ENCODE measurements at places on chromosomes 6 and 20.

GRCh38 chr20:62286493-62287064 lies 16.2 kb upstream of the ADRM1 start:
- no peak for DNase-seq

DNA sequence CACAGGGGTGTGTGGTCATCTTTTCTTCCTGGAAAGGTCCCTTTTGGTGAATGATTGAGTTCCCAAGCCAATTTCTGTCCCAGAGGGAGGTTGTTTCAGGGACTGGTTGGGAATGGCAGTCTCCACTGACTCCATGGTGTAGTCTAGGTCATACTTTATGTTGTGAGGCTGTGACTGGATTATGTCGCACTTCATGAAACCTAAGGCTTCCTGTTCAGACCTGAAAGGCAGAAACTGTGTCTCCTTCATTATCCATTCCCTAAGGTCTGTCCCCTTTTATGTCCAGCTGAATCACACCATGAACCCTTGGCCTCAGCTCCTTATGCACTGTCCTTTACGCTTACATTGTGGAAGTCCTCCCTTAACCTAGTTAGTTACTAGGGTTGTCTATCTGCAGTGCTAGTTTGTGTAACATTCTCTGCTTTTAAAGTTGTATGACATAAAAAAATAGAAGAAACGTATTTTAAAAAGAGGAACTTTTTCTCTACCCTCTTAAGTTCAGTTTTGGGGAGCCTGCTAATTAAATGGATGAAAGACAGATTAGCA lies 191.3 kb downstream of the JARID2 start:
- DNase-seq = no peak

DNA sequence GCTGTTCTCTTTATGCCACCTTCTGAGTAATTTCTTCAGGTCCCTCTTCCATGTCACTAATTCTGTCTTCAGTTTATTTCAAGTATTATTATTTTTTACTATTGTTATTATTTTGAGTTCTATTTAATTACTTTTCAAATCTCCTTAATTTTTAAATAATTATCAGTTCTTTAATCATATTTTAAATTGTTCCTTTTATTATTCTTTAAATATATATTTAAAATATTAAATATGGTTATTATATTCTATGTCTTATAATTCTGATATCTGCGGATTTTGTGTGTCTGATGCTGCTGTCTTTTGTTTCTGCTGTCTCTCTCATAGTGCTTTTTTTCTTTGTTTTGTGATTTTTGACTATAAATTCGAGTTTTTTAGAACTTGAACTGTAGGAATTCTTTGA lies 2.2 kb downstream of the POLR1H start:
- DNase-seq = no peak

- DNase-seq = no peak
These were observed 168.4 kb downstream of the CARMIL1 start for GRCh38 chr6:25447570-25447929.

GRCh38 chr6:117558818-117559217 lies 43.5 kb downstream of the GOPC start:
- DNase-seq = no peak

DNA sequence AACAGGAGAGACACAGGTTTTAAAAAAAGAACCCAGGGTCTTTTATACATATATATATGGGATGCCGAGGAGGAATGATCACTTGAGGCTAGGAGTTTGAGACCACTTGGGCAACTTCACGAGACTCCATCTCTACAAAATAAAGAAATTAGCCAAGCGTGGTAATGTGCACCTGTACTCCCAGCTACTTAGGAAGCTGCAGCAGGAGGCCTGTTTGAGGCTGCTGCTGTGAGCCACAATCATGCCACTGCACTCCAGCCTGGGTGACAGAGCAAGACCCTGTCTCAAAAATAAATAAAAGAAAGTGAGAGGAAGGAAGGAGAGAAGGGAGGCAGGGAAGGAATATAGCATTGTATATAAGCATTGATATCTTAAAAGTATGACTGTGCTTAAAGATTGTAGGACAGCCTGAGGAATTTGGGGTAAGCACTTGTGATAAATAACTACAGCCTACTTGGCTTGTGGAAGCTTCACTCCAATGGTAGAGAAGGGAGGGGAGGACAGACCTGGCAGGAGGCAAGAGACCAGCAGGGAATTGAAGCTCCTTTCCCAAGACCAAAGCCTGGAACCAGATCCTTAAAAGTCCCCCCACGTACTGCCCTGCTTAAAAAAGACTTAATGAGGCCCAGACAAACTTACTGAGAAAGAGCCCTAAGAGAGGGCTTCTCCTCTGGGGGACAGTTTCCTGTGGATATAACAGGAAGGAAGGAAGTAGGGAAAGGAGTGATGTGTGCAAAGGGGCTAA lies 2.5 kb upstream of the SNTA1 start:
- no peak for DNase-seq

Measured in fibroblast of the conjunctiva (primary cell).